ENCODE measurements at places on chromosomes 6 and 20.

GRCh38 chr6:74932232-74932888, 273.5 kb downstream of the COL12A1 start:
- DNase-seq: no peak

DNA sequence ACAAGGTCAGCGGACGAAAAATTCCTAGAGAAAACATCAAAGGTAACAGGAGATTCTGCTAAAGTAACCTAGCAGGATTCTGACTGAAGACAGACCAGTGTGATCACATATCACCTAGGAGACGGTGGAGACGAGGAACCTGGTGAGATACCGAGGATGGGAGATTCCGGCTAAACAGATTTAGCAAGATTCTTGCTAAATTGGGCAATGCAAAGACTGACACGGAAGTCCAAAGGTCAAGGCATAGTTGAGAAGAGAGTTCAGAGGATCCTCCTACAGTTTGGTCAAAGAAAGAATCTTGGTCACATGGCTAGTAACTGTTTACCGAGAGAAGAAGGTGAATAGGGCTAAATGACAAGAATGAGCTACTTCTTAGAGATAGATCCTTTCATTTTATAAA, 61.1 kb downstream of the TMEM170B start:
- no peak for DNase-seq

- DNase-seq: no peak
These were observed 11.5 kb upstream of the BTBD9 start for GRCh38 chr6:38651121-38651784.

- no peak for DNase-seq
These were observed 91.0 kb downstream of the YTHDF1 start for GRCh38 chr20:63124782-63125580.

GRCh38 chr6:31689249-31690110, 8.6 kb upstream of the LY6G5C start:
- DNase-seq: no peak

GRCh38 chr20:43755390-43755789, 28.6 kb upstream of the GTSF1L start:
- no peak for DNase-seq

DNA sequence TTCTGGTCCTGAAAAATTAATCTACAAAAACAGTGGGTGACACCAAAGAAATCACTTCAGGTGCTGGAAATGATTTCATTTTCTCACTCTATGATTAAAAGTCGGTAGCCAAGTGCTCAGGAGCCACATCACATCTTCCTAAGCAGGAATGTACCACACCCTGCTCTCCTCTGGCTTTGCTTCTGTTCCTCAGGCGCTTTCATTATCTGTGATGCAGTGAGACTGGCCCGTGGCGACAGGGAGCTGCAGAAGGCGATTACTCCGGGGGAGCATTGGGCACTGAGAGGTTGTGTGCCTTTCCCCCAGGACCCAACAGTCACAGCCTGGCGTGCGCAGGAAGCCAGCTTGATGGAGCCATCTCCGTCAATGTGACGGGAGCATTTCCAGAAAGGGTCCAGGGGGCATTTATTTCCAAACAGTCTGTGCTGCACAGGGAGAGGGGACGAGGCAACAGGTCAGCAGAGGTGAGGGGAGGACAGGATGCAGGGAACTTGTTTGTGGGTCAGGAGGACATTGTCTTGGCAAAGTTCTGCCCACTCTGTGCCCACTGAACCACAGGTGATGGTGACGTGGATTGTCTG, 5.6 kb upstream of the ZNF831 start:
- no peak for DNase-seq

DNA sequence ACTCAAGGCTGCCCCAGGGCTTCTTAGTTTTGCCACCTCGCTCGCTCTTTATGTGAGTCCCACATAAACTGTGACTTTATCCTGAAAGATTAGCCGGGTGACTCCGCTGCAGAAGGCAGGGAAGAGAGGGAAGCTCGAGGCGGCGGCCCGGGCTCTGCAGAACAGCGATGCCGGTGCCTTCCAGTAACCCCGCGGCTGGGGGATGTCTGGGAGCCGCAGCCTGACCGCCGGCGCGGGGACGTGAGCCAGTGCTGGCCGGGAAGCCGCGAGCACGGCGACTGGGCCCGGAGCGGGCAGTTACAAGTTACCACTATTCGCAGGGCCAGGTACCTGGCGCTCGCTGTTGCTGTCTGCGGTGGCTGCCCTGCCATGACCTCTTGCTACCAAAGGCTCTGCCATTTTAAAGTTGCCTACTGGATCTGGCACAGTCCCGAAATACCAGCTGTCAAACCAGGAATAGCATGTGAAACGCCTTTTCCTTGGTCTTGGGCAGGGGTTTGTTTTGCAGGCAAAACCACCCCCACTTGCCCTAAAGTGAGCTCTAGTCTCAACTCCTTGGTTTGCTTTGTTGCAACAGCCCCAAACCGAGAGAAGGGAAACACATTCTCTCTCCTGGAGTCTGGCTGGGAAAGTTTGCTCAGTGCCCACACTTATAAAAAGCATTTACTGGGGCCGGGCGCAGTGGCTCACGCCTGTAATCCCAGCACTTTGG, 124.0 kb upstream of the SLC2A12 start:
- DNase-seq: no peak

All from forelimb muscle (tissue), 1 donor.